ENCODE measurements at places on chromosomes 12 and 14. TPM values are rescaled to one million over a fixed set of nuclear protein-coding genes. Genes with fewer than 3 reads are reported as not detected.

GRCh38 chr12:131687346-131688125 is 23.4 kb upstream of the SFSWAP start:
- H3K27ac ChIP-seq = no peak overlapping the region
- no peaks in the 10 kb centered on the region for H3K4me1 ChIP-seq
- H3K27me3 ChIP-seq = peaks cover 4% of the 10 kb centered on the region

- DNase-seq = no peak
- no peaks in the 10 kb centered on the region for H3K36me3 ChIP-seq
- H3K27me3 ChIP-seq = peaks cover 67% of the 10 kb centered on the region
- no peak overlapping the region for H3K27ac ChIP-seq
- no peaks in the 10 kb centered on the region for H3K4me1 ChIP-seq
These were observed 89.7 kb downstream of the ASCL4 start for GRCh38 chr12:107864235-107864634.

- H3K4me3 ChIP-seq = no peak overlapping the region
- no peaks in the 10 kb centered on the region for H3K27me3 ChIP-seq
- H3K4me1 ChIP-seq = peaks cover 1% of the 10 kb centered on the region
These were observed 17.5 kb upstream of the ISM2 start for GRCh38 chr14:77516126-77516525.

DNA sequence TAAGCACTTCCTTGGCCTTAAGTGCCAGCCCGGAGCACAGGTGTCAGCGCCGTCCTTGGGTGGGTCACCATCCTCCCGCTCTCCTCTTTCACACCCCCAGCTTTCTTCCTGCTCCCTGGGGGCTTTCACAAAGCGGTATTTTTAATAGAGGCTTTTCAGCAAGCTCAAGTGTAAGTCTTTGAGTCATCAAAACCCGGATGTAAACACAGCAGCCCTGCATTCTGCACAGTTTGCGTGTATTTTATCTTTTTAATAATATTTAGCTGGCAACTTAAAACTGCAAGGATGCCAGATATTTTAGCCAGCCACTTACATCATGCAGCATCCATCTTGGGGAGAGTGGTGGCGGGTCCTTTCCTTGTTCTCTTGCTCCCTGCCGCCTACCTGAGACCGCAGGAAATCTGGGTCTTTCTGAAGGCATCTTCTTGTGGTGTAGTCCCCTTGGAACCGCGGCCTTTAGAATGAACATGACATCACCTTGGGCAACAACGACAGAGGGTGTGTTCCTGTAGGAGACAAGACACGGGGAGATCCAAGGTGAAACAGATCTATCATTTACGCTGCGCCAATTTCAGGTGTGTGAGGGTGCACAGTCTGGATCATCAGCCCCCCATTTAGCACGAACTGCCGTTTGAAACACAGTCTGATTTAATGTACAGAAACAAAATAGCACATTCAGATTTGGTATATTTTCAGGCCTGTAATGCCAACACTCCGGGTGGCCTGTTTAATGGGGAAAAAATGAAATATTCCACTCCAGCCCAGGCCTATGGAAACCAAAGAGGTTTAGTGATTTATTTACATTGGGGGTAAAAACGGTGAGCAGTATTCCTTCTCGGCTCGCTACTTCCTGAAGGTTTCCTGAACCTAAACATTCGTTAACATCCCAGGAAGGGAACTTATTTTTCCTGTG is 12.5 kb upstream of the IRF2BPL start:
- H3K27me3 ChIP-seq = no peaks in the 10 kb centered on the region
- peak overlapping the region; percentile 80 for H3K4me3 ChIP-seq
- peak overlapping the region; percentile 96 for H3K27ac ChIP-seq
- no peaks in the 10 kb centered on the region for H3K36me3 ChIP-seq
- DNase-seq = no peak

DNA sequence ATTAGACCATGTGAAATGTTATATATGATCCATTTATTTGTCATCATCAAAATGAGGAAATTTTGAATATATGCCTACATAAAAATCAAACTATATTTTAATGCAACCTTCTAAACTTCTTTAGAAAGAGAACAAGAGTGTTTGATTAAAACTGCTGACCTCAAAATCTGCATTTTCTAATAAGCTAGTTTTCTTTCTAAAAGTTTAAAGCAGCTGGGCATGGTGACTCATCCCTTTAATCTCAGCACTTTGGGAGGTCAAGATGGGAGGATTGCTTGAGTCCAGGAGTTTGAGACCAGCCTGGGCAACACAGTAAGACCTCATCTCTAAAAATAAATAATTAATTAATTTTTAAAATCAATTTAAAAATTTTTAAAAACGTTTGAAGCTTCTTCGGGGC is 36.2 kb downstream of the GNPTAB start:
- no peaks in the 10 kb centered on the region for H3K27me3 ChIP-seq
- H3K27ac ChIP-seq = no peak overlapping the region
- DNase-seq = no peak
- H3K4me1 ChIP-seq = peaks cover 11% of the 10 kb centered on the region
- peaks cover 36% of the 10 kb centered on the region for H3K36me3 ChIP-seq
- H3K4me3 ChIP-seq = no peak overlapping the region

GRCh38 chr14:69652942-69653684 is 41.7 kb downstream of the SUSD6 start:
- H3K36me3 ChIP-seq = peaks cover 11% of the 10 kb centered on the region
- no peaks in the 10 kb centered on the region for H3K27me3 ChIP-seq
- peaks cover 95% of the 10 kb centered on the region for H3K4me1 ChIP-seq

DNA sequence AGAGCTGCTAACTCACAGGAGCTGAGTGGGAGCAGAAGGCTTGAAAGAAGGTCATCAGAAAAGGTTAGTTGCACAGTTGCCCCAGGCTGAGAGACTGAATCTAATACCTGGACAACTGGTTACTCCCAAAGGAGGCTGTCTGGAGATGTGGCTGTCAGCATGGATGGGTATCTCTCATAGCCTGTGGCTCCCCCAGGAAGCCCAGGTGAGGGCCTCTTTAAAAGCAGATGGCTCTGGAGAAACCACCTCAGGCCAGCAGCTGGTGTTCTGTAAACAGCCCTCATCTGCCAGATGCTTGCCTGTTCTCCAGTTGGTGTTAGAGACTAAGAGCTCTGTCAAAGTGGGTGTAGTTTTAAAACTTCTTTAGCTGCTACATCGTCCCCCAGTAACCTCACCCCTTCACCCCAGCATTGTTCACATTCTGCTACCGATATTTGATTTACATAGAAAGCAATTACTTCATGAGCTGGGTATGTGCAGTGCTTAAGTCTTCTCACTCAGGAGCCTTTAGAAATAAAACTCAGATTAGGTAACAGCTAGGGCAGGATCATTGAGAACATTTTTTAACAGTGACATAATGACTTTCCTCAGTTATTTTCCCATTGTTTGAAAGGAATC is 25.8 kb downstream of the DACT1 start:
- H3K27ac ChIP-seq = no peak overlapping the region
- peaks cover 8% of the 10 kb centered on the region for H3K27me3 ChIP-seq
- no peak overlapping the region for H3K4me3 ChIP-seq
- H3K36me3 ChIP-seq = no peaks in the 10 kb centered on the region

DNA sequence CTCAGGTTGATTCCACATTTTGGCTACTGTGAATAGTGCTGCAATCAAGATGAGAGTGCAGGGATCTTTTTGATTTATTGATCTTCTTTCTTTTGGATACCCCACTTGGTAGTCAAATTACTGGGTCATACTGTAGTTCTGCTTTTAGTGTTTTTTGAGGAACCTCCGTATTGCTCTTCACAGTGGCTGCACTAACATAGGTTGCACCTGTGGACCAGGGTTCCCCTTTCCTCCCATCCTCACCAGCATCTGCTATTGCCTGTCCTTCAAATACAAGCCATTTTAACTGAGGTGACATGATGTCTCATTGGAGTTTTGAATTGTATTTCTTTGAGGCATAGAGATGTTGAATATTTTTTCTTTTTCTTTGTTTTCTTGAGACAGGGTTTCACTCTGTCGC is 152.5 kb upstream of the TMEM132C start:
- no peak overlapping the region for H3K4me3 ChIP-seq
- no peaks in the 10 kb centered on the region for H3K27me3 ChIP-seq
- no peak overlapping the region for H3K27ac ChIP-seq
- no peak for DNase-seq

- H3K4me3 ChIP-seq = no peak overlapping the region
- H3K27ac ChIP-seq = no peak overlapping the region
These were observed 13.0 kb downstream of the SAMD15 start for GRCh38 chr14:77390188-77390587.

GRCh38 chr12:97167598-97167997 is 260.5 kb downstream of the NEDD1 start:
- H3K4me3 ChIP-seq = no peak overlapping the region
- DNase-seq = no peak
- no peaks in the 10 kb centered on the region for H3K4me1 ChIP-seq

DNA sequence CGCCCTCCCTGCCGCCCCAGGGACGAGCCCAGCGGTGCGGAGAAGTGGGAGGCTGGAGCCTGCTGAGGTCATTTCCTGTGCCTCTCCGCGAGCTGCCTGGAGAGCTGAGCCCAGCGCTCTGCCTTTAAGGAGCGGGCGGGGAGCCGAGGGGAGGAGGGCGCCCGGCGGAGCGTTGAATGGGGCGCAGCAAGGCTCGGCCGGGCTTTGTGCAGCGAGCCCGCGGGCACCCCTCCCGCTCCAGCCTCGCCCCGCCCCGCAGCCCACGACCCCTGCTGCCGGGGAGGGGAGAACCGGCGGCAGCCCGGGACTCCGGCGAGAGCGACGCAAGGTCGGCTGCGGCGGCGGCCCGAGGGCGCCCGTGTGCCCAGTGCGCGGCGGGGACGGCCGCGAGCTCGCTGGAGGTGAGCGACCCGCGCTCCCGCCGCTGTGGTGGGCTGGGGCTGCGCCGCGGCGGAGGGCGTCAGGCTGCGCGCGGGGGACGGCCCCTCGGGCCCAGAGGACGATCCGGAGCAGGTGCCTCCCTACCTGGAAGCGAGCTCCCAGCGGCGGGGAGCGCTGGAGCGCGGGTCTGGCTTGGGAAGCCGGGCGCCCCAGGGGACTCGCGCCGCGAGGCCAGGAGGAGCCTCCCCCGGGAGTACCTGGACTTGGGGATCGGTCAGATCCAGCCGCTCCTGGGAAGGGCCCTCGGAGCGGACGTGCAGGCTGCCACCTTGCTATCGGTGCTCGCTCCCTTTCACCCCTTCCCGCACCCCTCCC is at the start of gene PLEKHH1:
Gene PLEKHH1 (plus strand): TSS at position 293 of the 756 bp plus-strand sequence. CDS start 8,578 bp downstream, outside the sequence.
- H3K36me3 ChIP-seq = no peaks in the 10 kb centered on the region
- peak; percentile 30 for DNase-seq
- no peak within 1 kb of the TSS for H3K27ac ChIP-seq
- H3K27me3 ChIP-seq = peaks cover 33% of the 10 kb centered on the region
- H3K4me3 ChIP-seq = peak within 1 kb of the TSS; percentile 79

DNA sequence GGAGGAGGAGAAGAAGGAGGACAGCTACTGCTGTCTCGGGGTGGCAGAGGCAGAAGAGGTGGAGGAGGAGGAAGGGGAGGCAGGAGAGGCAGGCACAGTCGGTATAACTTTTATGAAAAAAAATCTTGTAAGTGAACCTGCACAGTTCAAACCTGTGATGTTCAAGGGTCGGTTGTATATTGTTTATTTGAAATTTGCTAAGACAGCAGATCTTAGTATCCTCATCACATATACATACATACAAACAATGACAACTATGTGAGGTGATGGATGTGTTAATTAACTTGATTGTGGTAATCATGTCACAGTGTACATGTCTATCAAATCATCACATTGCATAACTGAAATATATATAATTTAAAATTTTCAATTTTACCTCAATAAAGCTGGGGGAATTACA is 19.0 kb downstream of the ACTN1 start:
- no peaks in the 10 kb centered on the region for H3K36me3 ChIP-seq
- DNase-seq = no peak
- H3K27me3 ChIP-seq = peaks cover 17% of the 10 kb centered on the region
- no peak overlapping the region for H3K27ac ChIP-seq
- H3K4me3 ChIP-seq = no peak overlapping the region
- no peaks in the 10 kb centered on the region for H3K4me1 ChIP-seq

- H3K4me1 ChIP-seq = peaks cover 49% of the 10 kb centered on the region
- H3K36me3 ChIP-seq = no peaks in the 10 kb centered on the region
- peak overlapping the region; percentile 86 for H3K27ac ChIP-seq
- DNase-seq = no peak
- H3K27me3 ChIP-seq = no peaks in the 10 kb centered on the region
These were observed 57.2 kb upstream of the MAX start for GRCh38 chr14:65159281-65160062.

GRCh38 chr12:39852346-39852745 is 232.7 kb upstream of the ABCD2 start:
- no peak overlapping the region for H3K27ac ChIP-seq
- no peak overlapping the region for H3K4me3 ChIP-seq
- no peak for DNase-seq
- H3K36me3 ChIP-seq = no peaks in the 10 kb centered on the region

- H3K27me3 ChIP-seq = peaks cover 2% of the 10 kb centered on the region
- no peak overlapping the region for H3K4me3 ChIP-seq
- no peak overlapping the region for H3K27ac ChIP-seq
- H3K36me3 ChIP-seq = no peaks in the 10 kb centered on the region
- no peaks in the 10 kb centered on the region for H3K4me1 ChIP-seq
- DNase-seq = no peak
These were observed 23.7 kb downstream of the SLC5A8 start for GRCh38 chr12:101186291-101186690.

GRCh38 chr14:95104911-95105310 is 52.4 kb downstream of the DICER1 start:
- H3K27me3 ChIP-seq = no peaks in the 10 kb centered on the region
- no peak overlapping the region for H3K4me3 ChIP-seq

- peaks cover 37% of the 10 kb centered on the region for H3K4me1 ChIP-seq
- peaks cover 2% of the 10 kb centered on the region for H3K36me3 ChIP-seq
- peak overlapping the region; percentile 90 for H3K4me3 ChIP-seq
- H3K27ac ChIP-seq = peak overlapping the region; percentile 97
These were observed 51.1 kb downstream of the GTF2A1 start for GRCh38 chr14:81169711-81170103.

- no peak for DNase-seq
- peaks cover 32% of the 10 kb centered on the region for H3K27me3 ChIP-seq
- no peaks in the 10 kb centered on the region for H3K36me3 ChIP-seq
These were observed 86.9 kb upstream of the STXBP6 start for GRCh38 chr14:25136811-25137210.

- H3K27ac ChIP-seq = peak overlapping the region; percentile 61
- H3K4me1 ChIP-seq = peaks cover 60% of the 10 kb centered on the region
- no peak overlapping the region for H3K4me3 ChIP-seq
These were observed 85.4 kb downstream of the NCOR2 start for GRCh38 chr12:124481772-124482566.

DNA sequence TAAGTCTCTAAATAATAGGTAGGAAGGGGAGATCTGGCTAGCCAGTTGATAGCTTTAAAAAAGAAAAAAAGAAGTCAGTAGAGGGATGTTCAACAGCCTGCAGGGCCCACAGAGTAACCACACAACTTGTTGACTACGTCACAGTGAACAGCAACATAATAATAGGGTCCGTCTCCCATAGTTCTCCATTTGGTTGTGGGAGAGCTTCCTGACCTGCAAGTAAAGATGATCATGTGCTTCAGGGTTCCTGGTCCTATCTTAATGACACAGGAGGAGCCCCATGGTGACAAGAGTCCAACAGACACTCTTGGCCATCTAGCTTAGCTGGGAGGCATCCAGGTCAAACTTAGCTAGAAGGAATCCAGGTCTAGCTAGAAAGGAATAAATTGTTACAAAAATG is 36.2 kb downstream of the FGD6 start:
- peaks cover 4% of the 10 kb centered on the region for H3K4me1 ChIP-seq
- no peak overlapping the region for H3K4me3 ChIP-seq
- no peak for DNase-seq
- no peaks in the 10 kb centered on the region for H3K36me3 ChIP-seq

LMNTD1 gene
- total RNA-seq = not detected

YEATS4 gene
- total RNA-seq = 19.3 TPM

OVCH1 gene
- not detected for total RNA-seq

VRTN gene
- total RNA-seq = not detected

KIAA0586 gene
- total RNA-seq = 18.3 TPM

KRT6C gene
- not detected for total RNA-seq

SLC6A15 gene
- total RNA-seq = not detected

FAM222A gene
- 0.73 TPM for total RNA-seq

HOXC4 gene
- total RNA-seq = 4.8 TPM

KRT75 gene
- total RNA-seq = not detected

GLS2 gene
- 2.6 TPM for total RNA-seq

GPRC5A gene
- not detected for total RNA-seq

NKX2-8 gene
- not detected for total RNA-seq

RFX4 gene
- total RNA-seq = not detected

RHOJ gene
- total RNA-seq = not detected
